A375 (cell line): ENCODE measurements at places on chromosomes 6 and 20. TPM values are rescaled to one million over a fixed set of nuclear protein-coding genes. Genes with fewer than 3 reads are reported as not detected.

TRIM15 gene
- not detected in 2 replicates for total RNA-seq

CALHM4 gene
- not detected in 2 replicates for total RNA-seq

OTOR gene
- not detected in 2 replicates for total RNA-seq

SNAI1 gene
- total RNA-seq: 5.0 and 7.7 TPM in 2 replicates

DCDC2 gene
- 0.04 TPM in 1 of 2 replicates, not detected in the other for total RNA-seq

PRPF6 gene
- total RNA-seq: 99.3 and 101 TPM in 2 replicates
